ENCODE measurements at places on chromosomes 4 and X.

- DNase-seq = no peak
These were observed at the start of gene UCHL1 for GRCh38 chr4:41256740-41257256. TSS of gene UCHL1 (plus strand) at chr4:41256928. CDS start at chr4:41256977, 49 bp downstream.

GRCh38 chrX:74453178-74453577 is 31.9 kb downstream of the SLC16A2 start:
- DNase-seq = no peak

GRCh38 chr4:94561249-94562024 is 109.7 kb downstream of the PDLIM5 start:
- no peak for DNase-seq

GRCh38 chrX:28706964-28707363 is 119.7 kb downstream of the IL1RAPL1 start:
- DNase-seq = no peak

- DNase-seq = no peak
These were observed 43.5 kb downstream of the EVC start for GRCh38 chr4:5754529-5754881.

GRCh38 chrX:69318651-69319340 is 153.5 kb upstream of the PJA1 start:
- DNase-seq = no peak

DNA sequence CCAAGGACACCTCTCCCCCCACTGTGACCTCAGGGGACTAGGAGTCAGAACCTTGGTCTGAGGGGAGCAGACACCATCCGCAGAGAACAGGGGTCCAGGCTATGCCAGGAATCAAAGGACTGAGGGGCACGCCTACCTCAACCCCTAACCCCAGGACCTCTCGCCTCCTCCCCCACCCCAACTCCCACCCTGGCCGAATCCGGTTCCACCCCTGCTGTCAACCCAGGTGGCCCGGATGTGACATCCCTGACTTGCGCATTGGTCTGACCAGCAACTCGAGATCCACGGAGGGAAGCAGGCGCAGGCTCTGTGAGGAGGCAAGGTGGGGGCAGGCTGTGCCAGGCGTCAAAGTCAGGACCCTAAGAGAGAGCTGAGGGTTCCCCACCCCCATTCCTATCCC is 468 bp upstream of the MAGEA4 start:
- DNase-seq = no peak

GRCh38 chr4:38366456-38366855 is 297.5 kb upstream of the KLF3 start:
- DNase-seq = no peak

- no peak for DNase-seq
These were observed 64.0 kb upstream of the VCX2 start for GRCh38 chrX:8235026-8235425.

DNA sequence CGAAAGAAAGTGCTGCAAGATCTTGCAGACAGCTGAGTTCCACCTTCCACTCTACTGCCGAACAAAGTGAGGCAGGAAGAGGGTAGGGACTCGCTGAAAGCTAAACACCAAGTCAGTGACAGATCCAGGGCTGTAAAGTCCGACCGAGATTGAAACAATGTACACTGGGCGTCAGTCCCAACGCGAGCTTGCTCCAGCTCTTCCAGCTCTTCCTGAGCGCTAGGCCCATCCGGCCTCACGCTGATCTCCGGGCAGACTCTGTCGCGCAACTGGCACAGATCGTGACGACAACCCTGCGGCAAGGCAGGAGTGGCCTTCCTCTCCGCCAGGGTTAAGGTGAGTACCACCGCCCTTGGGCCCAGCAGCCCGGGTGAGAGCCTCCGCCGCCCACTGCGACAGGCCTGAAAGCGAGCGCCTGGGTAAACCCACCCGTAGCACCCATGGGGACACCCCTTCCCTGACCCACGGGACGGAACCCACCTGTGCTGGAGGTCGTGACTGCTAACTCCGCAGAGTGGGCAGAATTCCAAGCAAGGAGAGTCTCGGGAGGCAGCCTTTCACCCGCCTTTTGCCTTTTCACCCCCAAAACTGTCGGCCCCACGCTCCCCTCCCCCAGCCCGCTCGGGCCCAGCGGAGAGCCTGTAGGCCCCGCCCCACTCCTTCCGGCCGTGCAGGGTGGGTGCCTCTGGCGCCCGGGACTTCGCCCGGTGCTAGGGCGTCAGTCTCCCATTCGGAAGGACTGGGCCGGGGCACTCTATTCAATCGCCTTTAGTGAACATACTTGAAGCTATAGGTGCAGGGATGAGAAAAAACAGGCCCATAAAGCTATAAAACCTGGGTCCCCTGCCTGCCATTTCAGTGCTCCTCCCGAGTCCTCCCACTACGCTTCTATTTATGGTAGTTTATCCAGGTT is at the start of gene TMLHE:
Gene TMLHE, minus strand, starts transcription at position 641 of the 913 bp plus-strand sequence. CDS start 67,676 bp downstream, outside the sequence.
- peak; percentile 4 for DNase-seq

DNA sequence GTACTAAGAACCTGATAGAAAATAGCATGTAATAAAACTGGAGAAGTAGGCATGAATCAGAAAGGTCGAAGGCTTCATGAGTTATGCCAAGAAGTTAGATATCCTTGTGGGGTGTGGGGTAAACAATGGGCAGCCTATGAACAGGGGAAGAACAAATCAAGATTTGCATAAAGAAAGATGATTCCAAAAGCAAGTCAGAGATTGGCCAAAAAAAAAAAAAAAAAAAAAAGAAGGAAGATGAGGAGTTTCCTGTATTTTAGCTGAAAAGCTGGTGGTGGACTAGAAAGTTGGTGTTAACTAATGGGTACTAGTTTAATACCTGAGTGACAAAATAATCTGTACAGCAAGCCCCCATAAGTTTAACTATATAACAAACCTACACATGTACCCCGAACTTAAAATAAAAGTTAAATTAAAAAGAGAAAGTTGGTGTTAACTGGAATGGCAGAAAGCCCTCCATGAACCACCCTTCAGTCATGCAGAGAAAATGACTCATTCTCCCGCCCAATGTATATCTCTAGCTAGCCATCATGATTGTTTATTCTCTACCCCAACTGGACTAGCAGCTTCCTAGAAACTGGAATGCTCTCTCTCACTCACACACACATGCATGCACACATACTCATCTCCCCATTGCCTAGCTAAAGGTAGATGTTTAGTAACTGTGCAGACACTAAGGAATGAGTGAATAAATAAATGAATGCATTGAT is 41.7 kb downstream of the ATP11C start:
- DNase-seq = no peak

DNA sequence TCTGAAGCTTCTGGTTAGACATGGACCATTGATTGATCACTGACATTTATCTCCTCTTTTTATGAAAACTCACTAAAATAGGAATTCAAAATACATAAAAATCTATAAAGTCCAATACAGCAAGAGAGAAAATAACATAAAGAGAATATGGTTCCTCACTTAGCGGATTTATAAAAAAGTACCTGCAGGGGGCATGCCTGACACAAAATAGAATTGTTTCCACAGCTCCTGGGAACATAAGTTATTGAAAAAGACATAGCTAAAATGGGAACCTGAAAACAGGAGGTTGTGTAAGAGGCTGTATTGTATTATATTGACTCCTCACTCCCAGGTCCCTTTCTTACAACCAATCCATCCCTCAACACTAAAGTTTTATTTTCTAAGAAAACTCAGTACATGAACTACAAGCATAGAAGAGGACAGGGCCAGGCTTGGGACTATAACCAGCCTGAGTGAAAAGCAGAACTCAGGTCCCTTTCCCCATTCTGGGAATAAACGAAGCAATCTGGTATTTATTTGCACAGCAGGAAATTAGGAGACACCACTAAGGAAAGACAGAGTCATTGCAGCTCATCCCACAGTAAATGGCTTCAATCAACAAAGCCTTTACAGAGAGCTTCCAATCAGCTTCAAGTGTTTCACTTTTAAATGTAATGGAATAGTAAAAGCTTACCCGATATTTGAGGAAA is 121.1 kb upstream of the NDST4 start:
- DNase-seq = no peak

- DNase-seq = peak; percentile 78
These were observed 30.0 kb downstream of the ARHGEF9 start for GRCh38 chrX:63754860-63755579.

GRCh38 chrX:86023811-86024210 is 23.5 kb downstream of the CHM start:
- DNase-seq = no peak

DNA sequence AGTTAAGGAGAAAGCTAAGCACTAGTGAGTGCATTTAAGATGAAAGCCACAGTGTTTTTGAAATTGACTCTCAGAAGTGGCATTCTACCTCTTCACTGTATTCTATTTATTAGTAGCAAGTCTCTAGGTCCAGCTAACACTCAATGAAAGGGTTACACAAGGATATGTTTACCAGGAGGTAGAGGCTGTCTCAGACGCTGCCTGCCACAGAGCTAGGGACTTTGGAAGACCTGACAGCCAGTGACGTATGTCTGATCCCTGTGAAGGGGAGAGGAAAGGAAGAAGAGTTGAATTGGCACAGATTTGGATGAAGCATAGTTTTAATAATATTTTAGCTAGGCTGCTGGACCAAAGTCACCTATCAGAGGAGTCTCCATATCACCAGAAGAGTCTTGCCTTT is 36.5 kb upstream of the KLHL2 start:
- no peak for DNase-seq

GRCh38 chrX:132463411-132463810 is 25.4 kb downstream of the MBNL3 start:
- DNase-seq = no peak

GRCh38 chr4:164731827-164732474 is 22.0 kb upstream of the SMIM31 start:
- DNase-seq = no peak

- no peak for DNase-seq
These were observed 51.3 kb upstream of the SPRY1 start for GRCh38 chr4:123345137-123345934.

DNA sequence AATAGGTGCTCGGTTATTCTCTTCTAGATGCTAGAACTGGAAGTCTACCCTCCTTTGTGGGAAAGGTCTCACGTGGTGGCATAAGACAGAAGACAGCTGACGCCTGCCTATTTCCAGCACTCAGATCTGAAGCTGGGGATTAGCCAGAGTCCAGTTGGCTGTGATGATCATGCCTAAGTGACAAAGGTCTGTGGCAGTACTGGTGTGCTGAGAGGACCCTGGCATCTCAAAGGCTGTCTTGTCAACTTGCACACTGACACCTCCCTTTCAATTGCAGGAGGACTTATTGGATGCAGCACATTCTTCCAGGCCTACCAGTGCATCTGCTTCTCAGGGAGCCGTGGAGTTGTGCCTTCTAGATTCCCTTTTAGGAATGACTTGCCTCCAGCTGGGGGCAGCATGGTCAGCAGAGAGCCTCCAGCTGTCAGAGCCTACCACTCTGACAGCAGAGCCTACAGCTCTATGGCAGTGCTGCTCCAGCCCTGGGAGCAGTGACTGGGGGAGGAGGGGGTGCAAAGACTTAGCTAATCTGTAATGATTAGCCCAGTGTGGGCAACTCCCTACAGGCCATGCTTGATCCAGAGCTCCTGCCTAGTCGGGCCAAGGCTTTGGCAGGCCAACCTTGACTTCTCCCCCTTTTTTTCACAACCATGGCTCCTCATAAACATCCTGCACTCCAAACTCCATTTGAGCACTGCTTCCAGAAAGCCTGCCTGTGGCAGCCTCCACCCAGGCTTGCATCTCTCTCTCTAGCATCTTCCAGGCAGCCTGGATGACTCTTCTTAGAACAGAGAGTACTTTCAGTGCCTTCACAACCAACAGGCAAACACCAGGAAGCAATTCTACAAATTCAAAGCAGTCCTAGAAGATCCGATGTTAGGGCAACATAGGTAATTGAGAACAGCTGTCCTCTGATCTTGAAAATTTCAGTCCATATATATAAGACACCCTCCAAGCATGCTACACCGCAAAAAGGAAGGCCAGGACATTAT is 13.8 kb upstream of the FGFBP2 start:
- DNase-seq = no peak

DNA sequence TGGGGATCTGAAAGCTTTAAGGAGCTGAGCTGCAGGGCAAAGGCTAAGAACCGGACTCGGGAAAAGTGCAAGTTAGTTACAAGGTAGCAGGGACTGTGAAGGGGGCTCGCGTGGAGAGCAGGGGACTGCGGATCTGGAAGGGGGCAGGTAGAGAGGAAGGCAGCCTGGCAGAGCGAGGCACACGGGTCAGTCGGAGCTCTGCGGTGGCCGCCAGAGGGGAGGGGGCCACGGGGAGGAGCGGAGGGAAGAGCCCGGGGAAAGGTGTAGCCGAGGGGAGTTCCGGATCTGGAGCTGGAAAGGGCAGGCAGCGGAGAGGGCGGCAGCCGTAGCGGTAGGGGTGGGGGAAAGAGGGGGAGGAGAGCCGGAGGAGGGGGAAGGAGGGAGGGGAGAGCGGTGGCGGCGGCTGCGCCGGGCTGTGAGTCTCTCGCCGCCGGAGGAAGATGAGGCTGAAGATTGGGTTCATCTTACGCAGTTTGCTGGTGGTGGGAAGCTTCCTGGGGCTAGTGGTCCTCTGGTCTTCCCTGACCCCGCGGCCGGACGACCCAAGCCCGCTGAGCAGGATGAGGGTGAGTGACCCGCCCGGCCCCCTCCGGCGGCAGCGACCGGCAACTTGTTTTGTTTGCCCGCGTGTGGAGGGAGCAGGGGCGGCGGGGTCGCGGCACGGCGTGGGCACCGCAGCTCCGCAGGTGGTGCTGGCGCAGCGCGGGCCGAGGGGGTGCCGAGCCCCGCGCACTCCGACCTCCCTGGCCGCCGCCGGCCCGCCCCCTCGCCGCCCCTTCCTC is at the start of gene GALNT7:
Gene GALNT7, plus strand, starts transcription at position 416 of the 782 bp plus-strand sequence. Its CDS starts 25 bp downstream, at position 441.
- peak; percentile 37 for DNase-seq

- DNase-seq = no peak
These were observed 684.0 kb upstream of the PRKX start for GRCh38 chrX:4397471-4397870.

- DNase-seq = no peak
These were observed 95.6 kb upstream of the METTL14 start for GRCh38 chr4:118589471-118590055.

DNA sequence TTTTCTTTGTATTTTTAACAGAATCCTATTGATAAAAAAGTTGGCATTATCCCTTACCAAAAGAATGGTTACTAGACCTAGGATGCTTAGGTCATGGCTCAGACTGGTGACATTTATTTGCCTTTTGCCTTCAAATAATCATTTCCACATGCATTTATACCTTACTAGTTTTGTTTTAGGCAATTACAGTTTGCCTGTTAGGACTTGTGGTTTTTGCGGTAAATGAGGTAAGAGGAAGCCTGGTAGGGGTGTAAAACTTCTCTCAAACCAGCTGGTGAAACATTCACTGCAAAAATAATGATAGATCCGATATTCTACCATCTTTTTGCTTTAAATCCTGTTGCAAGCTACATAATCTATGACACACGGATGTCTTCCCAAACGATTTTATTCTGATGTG is 12.1 kb downstream of the LAMP2 start:
- DNase-seq = no peak

GRCh38 chr4:11701966-11702725 is 273.5 kb upstream of the HS3ST1 start:
- DNase-seq = no peak

- DNase-seq = no peak
These were observed 116.7 kb upstream of the TMEM164 start for GRCh38 chrX:109886122-109886761.

DNA sequence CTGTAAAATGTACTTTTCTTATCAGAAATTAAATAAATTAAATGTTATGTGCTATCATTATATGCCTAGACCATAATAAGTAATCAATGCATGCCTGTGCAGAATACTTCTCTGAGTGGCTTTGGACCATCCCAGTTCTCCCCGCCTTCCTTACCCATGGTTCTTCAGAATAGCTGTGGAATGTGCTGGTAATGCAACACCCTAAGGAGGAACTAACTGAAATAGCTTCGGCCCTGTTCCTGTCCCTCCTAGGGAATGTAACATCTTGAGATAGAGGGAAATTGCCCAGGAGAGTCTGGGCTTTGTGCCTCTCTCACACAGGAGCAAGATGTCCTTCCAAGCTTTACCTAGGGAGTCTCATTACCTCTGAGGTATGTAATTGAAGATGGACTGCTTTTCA is 693.6 kb upstream of the HS3ST1 start:
- no peak for DNase-seq
